ENCODE measurements at places on chromosomes 3 and 15.
A peak's percentile ranks its signal among the peaks of the same experiment; 100 is the strongest.

- peak; percentile 40 for DNase-seq
These were observed 73.0 kb downstream of the FOXP1 start for GRCh38 chr3:71510510-71510909.

DNA sequence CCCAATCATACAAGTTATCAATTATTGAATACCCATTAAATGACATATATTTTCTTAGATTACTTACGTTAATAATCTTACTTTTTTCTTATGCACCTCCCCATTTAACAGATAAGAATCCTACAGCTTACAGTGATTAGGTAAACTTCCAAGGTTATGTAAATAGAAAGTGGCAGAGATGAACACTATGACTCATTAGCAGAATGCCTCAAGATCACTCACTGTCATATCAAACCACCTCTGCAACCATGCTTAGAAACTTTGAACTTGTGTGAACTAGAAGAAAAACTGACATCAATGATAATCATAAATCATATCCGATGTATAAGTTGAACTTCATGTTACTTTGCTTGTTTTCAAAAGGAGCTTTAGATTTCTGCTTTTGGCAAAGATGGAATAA lies 911.6 kb upstream of the ARPP21 start:
- no peak for DNase-seq

DNA sequence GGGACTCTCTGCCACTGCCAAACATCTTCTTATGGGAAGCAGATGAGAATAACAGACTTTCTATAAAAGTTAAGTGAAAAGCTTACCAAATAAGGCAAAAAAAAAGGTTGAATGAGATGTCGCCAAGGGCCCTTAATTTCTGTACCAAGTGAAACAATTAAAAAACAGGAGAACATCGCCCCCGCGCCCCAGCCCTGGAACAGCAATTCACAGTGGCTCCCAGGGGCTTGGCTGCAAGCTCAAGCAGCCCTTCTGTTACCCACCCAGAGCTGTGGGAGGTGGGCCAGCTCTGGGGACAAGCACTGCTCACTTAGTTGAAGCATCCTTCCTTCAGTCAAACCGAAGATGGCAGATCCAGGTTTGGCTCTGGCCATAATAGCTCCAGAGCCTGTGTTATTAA lies 208.0 kb downstream of the ERC2 start:
- DNase-seq = no peak

- DNase-seq = no peak
These were observed 466.3 kb upstream of the ONECUT1 start for GRCh38 chr15:53256457-53256856.

GRCh38 chr15:52233405-52233804 lies 42.2 kb upstream of the GNB5 start:
- no peak for DNase-seq

DNA sequence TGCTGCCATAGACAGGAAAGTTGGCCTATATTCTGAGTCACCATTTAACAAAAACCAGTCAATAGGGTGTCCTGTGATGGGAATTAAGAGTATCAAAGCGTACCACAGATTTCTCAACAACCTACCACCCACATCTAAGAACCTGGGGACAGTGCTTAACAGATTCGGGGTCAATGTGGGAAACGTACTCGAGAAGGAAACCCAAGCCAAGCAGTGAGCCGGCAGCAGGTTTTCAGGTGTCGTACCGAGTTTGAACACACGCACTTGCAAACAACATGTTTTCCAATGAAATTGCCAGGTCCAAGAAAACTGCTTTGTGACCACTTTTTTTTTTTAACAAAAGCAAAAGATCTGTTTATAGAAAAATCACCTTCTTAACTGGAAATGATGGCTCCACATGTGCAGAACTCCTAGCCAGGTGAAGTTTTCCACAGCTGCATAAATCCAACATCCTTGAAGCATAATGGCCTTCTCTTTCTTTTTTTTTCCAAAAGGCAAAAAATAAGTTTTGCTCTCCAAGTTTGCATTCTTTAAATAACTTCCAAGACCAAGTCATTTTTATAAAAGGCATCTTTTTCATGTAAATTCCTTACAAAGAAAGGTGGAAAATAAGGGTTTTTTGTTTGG lies 45.7 kb downstream of the ADAMTS17 start:
- DNase-seq = no peak

- no peak for DNase-seq
These were observed 112.9 kb downstream of the SEC22A start for GRCh38 chr3:123314359-123315270.

DNA sequence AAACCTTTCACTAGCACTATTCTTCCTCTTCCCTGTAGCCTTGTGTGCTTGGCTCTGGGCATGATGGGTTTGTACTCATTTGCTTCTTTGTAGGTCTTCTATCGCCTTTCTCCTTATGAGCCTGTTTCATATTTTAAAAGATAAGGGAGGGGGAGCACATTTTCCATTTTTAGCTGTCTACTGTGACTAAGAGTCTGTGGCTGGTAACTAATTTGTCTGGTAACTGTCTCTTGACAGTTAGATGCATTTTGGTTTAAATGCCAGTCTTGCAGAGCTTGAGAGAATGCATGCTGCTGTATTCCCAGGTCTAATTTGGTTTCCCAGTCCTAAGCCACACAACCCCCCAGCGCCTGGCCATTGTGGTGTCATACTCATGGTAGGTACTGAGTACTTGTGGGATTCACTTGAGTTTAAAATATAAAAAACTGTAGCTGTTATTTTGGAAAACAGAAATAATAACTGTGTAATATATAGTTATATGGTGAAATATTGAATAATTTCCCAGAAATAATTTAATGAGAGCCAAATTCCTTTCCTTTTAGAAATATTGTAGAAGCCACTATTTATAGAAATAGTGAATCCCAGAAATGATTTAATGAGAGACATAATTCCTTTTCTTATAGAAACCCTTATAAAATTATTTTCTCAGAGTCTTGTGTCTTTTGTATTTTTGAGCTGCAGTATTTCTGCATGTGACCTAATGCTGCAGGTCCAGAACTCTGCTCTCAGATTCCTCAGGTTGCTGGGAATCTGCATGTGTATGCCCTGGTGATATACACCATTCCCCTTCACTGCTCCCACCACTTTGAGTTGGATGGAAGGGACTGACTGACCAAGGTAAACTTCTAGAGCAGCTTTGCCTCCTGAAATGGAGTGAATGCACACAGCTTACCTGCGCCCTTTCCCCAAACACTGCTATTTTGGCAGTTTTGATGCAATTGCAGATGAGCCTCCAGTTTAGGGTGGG lies 13.9 kb upstream of the GPR171 start:
- no peak for DNase-seq

- DNase-seq = no peak
These were observed 350.3 kb downstream of the DOCK3 start for GRCh38 chr3:51024765-51025632.

- DNase-seq = no peak
These were observed 104.7 kb downstream of the SEMA6D start for GRCh38 chr15:47822048-47822447.

DNA sequence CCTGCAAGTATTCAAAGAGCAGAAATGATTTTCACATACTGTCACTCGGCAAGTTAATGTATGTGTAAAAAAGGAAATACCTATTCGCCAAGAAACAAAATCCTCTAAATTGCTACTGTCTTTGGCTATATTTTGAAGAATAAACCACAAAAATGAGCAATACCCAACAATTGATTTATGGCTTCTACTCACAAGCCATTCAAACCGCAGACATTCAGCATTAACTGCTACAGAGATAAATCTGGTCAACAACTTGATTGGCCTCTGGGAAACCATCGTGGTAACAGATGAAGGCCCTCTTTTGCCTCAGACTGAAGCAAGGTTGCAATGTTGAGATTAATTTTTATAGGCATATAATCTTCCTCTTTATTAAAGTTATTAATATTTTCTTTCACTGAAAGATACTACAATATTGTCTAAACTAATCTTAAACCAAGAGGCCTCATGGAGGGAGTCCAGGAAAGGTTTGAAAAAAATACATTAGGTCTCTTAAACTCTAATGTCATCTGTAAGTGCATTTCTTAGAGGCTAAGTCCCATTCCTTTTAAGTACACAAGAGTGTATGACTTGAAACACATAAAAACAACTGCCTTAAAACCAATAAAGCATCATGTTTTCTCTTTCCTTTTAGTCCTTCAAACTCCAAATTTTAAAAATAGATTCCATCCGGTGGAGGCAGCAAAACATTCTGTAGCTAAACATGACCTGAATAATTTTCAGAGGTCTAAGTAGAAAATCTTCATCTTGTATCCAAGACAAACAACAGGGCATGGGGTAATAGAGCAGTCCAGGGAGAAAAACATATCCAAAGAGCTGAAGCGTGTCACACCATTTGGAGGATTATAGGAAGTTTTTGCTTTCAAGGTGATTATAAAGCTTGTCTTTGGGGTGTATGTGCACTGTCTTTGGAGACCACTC lies 162.4 kb upstream of the TGFBR2 start:
- peak; percentile 69 for DNase-seq

- DNase-seq = peak; percentile 76
These were observed 36.4 kb upstream of the ABHD2 start for GRCh38 chr15:89051875-89052274.

DNA sequence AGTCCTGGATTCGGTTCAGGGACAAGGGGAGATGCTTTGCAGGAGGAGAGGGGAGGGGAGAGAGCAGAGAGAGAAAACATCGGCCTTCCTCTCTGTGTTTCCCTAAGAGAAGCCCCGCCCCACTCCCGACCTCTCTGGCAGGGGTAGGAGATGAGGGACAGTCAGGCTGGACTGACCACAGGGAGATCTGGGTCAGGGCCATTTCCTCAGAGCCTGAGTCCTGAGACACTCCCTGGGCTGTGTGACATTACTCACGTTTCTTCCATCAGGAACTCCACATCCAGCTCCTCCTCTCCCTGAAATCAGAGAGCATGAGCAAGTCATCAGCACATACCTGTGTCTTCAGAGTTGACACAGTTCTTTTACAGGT lies 9.1 kb downstream of the PLA2G4D start:
- DNase-seq = no peak

DNA sequence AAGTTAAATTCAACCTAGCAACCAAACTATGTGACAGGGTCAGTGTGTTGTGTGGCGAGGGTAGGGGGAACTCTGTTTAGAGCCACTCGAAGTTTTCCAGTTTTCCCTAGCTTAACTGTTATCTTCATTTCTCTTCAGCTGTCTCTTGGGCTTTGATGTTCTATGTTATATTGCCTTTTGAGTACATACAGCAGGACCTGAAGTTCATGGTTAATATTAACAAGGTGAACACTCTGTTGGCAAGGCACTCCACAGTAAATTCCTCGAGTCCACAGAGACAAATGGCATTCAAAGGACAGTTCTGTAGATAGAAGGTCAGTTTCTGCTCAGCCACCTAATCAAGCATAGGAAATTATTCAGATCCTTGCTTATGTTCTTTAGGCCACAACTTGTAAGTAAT lies 147.9 kb upstream of the DPH6 start:
- no peak for DNase-seq

DNA sequence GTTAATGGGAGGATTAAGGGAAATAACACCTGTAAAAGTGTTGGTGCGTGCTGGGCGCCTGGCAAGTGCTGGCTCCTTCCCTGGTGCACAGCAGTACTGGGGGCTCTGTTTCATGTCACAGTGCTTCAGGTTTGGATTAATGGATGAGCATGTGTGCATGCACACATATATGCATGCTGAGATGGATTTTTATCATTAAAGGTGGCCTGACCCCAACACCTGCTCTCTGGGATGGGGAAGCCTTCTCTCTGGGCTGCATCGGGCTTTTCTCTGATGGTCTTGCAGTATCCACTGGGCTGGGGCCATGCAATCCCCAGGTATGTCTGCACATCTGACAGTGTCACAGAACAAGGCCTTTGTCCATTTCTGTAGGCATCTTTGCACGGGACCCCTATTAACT lies 127.5 kb upstream of the PLXNA1 start:
- no peak for DNase-seq

DNA sequence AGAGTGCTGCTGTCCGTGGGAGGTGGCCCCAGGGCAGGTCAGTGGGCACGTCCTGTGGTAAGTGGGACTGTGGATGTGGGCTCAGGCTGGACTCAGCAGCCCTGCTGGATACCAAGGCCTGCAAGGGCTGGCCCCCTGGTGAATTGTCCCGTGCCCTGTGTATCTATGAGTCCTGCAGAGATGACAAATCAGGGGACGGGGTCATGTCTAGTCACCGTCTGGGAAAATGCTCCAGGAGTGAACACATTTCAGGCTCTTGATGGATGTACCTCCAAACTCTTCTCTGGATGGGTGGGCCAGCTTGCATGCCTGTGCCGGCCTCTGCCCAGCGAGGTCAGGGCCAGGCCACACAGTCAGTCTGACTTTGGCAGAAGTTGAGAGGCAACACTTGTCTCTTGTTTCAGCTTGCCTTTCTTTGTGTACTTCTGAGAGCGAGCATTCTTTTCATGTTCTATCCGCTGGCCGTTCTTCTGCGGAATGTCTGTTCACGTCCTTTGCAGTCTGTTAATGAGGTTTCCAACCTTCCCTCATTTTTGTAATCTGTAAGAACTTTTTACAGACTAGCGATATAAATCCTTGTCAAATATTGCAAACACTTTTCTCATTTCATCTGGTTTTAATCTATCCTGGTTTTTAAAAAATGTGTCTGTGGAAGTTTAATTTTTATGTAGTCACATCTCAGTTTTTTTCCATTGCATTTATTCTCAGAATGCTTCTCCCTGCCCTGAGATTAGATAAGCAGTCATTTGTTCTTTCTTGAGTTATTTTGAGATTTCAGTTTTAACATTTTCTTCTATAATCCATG lies 11.4 kb upstream of the STAB1 start:
- DNase-seq = peak; percentile 71

DNA sequence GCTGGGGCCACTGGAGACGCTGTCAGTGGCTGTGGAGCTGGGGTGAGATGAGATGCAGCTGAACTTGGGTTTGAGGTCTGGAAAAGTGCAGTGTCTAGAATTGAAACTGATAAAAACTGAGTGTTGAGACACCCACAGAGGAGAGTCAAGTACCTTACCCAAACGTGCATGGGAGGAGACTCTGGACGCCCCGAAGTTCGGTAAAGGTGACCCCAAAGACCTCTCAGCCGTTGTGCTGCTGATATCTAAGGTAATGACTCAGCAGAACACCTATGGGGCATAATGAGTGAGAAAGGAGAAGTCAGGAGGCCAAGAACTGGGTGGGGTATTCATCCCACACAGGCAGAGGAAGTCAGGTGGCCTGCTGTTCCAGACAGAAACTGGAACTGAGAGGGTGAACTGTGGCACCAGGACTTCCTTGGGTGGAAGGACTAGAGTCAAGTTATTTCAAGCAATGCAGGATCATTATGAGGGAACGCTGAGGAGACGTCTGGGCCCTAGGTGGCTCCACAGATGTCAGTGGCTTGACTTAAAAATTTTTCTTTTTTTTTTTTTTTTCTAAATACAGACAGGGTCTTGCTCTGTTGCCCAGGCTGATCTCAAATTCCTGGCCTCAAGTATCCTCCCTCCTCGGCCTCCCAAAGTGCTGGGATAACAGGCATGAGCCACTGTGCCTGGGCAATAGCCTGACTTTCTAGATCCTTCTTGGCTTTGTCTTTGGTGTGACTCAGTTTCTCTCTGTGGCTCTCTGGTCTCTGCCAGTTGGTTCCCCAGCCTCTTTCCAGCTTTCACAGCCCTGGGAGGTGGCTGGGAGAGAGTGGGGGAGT lies 67.6 kb upstream of the GCNT3 start:
- no peak for DNase-seq

- no peak for DNase-seq
These were observed 78.1 kb downstream of the AAGAB start for GRCh38 chr15:67176195-67176971.

Measured in adipocyte (in vitro differentiated cells).